ENCODE measurements at places on chromosomes 3 and 15. TPM values are rescaled to one million over a fixed set of nuclear protein-coding genes. Genes with fewer than 3 reads are reported as not detected.

The ALDH1A2 gene
- 7.7 TPM for total RNA-seq

The CSK gene
- total RNA-seq: 16.2 TPM

The TRIM59 gene
- 15.2 TPM for total RNA-seq

The LDHAL6B gene
- total RNA-seq: not detected

The DPPA2 gene
- not detected for total RNA-seq

DNA sequence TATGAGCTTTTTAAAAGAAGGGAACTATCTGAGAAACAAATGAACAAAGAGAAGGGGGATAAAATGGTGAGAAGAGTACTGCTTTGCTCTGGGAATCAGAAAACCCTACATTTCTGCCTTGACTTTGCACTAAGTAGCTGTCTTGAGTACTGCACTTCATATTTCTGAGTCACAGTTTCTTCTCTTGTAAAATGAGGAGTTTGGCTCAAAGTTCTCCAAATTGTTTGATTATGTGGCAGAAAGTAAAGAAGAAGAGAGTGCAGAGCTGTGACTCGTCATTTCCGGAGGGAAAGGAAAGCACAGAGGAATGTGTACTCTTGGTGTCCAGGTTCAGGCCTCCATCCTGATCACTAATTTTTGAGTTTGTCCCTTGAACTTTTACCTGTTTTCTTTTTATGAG is 54.7 kb downstream of the TP63 start:
- DNase-seq: peak; percentile 87

GRCh38 chr15:85047271-85047948 is 65.8 kb downstream of the PDE8A start:
- DNase-seq: peak; percentile 97

DNA sequence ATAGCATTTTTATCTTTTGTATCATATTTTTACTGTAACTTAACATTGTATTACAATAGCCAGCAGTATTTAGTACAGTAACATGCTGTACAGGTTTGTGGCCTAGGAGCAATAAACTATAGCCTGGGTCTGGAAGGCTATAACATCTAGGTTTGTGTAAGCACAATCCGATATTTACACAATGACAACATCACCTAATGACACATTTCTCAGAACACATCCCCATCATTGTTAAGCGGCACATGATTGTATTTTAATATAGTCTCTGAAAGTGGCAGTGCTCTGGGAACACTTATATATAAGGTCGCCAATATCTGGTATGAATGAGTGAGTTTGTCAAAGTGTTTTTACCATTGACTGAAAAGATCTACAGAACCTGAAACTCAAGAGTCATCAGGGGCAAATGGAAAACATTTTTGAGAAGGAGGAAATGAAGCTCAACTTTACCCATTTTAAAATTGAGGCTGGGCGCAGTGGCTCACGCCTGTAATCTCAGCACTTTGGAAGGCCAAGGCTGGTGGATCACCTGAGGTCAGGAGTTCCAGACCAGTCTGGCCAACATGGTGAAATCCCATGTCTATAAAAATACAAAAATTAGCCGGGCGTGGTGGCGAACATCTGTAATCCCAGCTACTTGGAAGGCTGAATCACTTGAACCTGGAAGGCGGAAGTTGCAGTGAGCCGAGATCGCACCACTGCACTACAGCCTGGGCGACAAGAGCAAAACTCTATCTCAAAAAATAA is 38.8 kb upstream of the TNFSF10 start:
- DNase-seq: no peak

- peak; percentile 51 for DNase-seq
Measured at GRCh38 chr15:75149867-75150709, 51.6 kb upstream of the C15orf39 start.

DNA sequence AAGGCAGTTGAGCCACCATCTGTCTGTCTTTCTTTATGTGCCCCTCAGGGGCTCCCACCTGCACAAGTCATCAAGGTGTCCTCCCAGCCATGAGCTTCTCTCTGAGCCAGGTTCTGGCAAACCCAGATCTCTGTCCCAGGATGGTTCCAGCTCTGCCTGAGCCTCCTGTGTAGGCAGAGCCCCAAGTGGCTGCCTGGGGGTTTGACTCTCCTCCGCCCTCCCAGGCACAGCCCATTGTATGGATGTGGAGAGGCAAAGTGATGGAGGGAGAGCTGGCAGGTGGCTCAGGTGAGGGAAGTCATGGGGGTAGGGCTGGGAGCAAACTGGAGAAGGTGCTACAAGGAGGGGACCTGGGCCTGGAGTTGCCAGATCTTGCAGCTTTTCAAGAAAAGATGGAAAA is 56.9 kb downstream of the GRIP2 start:
- DNase-seq: no peak

- DNase-seq: peak; percentile 64
Measured at GRCh38 chr3:159668990-159669476, 319.6 kb upstream of the IL12A start.
